ENCODE measurements at places on chromosomes 6 and 20. TPM values are rescaled to one million over a fixed set of nuclear protein-coding genes. Genes with fewer than 3 reads are reported as not detected.

The ADGRF5 gene
- not detected for total RNA-seq

The FKBP1A gene
- 538 TPM for total RNA-seq

The MANEA gene
- total RNA-seq = 3.6 TPM

The SLC4A11 gene
- total RNA-seq = 15.1 TPM

The SSTR4 gene
- 0.32 TPM for total RNA-seq

The SLC17A3 gene
- total RNA-seq = 1.1 TPM
